CD4-positive, alpha-beta T cell treated with Interferon gamma for 1 hour (primary cell): ENCODE measurements at places on chromosomes 2 and 18.

DNA sequence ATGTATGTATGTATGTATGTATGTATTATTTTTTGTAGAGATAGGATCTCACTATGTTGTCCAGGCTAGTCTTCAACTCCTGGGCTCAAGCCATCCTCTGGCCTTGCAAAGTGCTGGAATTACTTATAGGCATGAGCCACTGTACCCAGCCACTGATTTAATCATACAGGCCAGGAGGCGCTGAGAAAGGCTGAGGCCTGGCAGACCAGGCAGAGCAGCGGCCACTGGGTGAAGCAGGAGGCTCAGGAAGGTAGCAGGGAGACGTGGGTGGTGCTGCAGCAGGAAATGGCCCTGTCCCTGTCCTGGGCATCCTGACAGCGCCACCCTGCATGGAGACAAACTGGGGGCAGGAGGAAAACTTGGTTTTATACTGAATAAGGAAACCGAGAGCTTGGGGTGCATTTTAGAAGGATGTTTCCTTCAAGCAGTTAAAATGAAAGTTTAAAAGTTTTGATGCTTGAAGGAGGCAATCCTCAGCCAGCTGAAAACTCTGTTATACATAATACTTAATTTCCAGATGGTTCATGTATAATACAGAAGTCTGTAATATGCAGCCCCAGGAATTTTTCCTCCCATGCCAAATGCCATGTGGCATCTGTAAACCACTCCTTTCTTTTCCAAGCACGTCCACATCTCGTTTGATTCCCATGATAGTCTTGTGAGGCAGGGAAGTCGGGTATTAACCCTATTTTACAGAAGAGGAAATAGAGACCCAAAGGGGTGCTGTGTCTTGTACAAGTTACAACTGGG lies 182.4 kb downstream of the CELF4 start:
- DNase-seq = no peak

DNA sequence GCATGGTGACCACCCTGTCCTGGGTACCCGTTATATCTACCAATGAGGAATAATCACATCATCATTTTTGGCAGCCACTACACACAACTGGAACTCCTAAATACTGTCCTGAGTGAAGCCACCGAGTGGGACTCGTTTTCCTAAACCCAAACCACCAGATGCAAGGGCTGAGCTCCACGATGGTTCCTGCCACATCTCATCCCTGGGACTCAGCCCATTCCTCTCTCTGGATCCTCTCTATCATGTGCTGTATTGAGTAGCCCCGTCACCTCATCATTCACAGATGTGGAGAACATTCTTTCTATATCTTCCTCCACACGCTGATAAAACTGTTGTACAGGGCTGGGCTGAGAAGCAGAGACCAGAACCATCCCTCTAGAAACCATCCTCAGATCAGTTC lies 79.4 kb upstream of the SMAD7 start:
- no peak for DNase-seq

DNA sequence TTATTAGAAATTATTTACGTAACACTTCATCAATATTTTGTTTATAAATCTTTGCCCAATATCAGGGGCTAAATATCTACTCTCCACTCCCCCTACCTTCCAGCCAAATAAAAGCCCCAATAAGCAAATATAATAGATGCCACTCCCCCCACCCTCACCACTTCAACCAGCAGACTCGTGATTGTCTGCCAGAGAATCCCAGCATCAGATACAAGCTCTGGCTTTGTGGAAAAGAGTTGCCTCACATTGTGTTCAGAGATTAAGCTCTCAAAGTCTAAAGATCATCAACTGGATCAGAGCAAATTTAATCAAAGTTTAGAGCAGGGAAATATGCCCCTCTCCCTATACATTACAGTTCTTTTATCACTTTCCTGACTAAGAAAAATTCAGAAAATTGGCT lies 39.5 kb downstream of the AOX1 start:
- DNase-seq = no peak

- DNase-seq = no peak
Observed at GRCh38 chr2:37812414-37812813, 112.7 kb upstream of the RMDN2 start.

DNA sequence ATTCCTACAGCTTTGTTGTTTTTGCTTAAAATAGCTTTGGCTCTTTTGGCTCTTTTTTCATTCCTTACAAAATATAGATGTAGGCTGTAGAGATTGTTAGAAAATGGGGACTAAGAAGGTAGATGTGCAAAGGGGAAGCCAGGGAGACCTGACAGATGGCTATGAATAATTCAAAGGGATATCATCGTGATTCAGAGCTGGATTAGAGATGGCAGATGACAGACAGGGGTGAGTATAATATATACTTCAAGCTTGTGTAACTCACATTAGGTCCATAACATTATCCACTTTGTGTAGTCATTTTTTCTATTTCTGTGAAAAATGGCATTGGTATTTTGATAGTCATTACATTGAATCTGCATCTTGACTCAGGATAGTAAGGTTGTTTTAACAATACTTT lies 422.9 kb upstream of the ST6GAL2 start:
- DNase-seq = no peak

- DNase-seq = no peak
Observed at GRCh38 chr2:221335219-221335752, 236.8 kb downstream of the EPHA4 start.

DNA sequence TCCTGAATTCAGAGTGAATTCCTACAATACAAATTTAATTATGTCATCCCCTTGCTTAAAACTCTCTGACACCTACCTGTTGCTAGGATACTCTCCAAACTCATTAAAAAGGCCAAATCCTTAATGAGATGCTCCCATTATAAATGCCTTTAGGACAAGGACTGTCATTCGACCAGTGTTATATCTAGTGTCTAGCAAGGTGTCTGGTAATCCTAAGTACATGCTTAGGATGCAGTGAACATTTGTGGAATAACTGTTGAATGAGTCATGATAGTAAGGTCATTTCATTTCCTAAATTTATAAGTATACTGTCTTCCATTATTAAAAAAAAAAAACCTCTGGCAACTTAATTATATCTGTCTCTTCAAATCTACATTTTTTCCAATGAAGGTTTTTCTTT lies 588.9 kb upstream of the NRXN1 start:
- no peak for DNase-seq

DNA sequence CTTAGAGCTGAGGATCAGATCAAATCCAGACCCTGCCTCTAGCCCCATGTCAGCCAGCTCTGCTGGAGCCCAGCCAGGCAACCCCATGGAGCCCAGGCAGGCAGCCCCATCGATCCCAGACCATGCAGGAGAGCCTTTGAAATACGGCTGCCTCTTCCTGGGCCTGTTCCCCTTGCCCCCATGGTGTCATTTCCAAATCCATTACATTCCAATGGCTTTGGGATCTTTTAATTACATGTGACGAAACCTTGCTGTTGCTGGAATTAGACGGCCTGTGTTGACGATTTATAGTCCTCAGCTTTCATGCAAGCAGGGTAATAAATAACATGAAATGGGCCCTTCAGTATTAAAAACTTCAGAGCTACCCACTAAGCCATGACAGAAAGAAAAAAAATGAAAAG lies 75.8 kb upstream of the SLC14A2 start:
- no peak for DNase-seq

DNA sequence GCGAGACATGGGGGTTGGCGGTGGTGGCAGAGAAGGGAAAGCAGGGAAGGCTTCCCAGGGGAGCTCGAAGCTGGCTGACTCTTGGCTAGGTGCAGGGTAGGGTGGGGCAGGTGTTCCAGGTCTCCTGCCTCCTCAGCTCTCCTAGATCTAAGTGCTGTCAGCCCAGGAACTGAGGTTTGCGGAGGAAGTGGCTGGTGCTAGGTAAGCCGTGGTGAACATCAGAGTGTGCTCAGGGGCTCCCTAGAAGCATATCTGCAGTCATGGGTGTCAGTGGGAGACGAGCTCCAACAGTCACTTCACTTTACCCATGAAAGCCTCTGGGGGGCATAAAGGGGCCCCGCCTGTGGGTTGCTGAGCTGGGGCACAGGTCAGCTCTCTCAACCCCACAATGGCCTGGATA lies 34.1 kb downstream of the ARHGEF4 start:
- DNase-seq = no peak

DNA sequence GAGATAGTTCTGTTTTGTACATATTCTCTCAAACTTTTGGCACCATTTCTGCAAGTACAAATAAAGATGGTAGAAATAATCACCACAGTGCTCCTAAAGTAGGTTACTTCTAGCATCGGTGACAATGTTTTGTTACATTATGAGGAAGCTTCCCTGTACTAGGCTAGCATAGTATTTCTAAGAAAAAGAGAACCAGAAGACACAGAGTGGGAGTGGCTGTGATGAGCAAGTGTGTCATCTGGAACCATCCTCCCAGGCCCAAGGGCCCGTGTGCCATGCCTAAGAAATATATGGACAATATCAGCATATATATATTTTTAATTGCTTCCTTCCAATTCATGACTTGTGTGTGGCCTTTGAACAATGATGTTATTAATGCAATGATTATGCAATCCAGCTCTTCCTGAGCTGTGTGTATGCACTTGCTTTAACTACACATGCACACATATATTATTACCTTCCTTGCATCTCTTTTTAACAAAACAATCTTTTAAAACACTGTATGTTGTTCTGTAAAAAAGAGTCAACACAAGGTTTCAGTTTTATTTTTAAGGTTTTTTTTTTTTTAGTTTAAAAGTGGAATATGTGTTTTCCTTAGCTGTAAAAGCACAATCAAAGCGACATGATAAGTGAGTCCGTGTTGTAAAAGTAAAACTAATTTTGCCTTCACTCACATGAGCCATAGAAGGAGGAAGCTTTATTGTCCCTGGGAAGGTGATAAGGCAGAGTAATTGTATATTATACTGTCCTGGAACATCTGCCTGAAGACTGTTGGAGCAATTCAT lies 303.9 kb downstream of the ZNF407 start:
- no peak for DNase-seq

- no peak for DNase-seq
Observed at GRCh38 chr2:235384624-235385023, 109.2 kb upstream of the AGAP1 start.

GRCh38 chr2:147223553-147224060 lies 621.2 kb upstream of the ACVR2A start:
- no peak for DNase-seq

DNA sequence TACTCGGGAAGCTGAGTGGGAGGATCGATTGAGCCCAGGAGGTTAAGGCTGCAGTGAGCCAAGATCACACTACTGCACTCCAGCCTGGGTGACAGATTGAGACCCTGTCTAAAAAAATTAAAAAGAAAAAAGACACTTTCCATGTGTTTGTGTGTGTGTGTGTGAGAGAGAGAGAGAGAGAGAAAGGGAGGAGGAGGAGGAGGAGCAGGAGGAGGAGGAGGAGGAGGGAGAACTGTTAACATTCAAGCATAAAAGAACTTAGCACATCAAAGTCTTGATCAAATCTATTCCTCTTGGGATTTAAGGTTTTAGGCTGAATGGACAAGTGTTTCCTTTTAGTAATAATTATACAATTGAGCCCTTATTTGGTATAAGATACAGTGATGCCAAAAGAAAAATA lies 75.5 kb downstream of the SPOPL start:
- DNase-seq = no peak

- DNase-seq = no peak
Observed at GRCh38 chr2:113032737-113033136, 19.9 kb downstream of the IL36B start.

GRCh38 chr2:197615016-197615652 lies 60.3 kb downstream of the RFTN2 start:
- no peak for DNase-seq

GRCh38 chr2:45705233-45705632 lies 53.8 kb downstream of the PRKCE start:
- no peak for DNase-seq

GRCh38 chr2:67165523-67165990 lies 231.6 kb upstream of the ETAA1 start:
- no peak for DNase-seq

- no peak for DNase-seq
Observed at GRCh38 chr2:52036853-52037252, 1004.9 kb upstream of the NRXN1 start.

- DNase-seq = no peak
Observed at GRCh38 chr2:88530081-88530480, 77.6 kb upstream of the FOXI3 start.

DNA sequence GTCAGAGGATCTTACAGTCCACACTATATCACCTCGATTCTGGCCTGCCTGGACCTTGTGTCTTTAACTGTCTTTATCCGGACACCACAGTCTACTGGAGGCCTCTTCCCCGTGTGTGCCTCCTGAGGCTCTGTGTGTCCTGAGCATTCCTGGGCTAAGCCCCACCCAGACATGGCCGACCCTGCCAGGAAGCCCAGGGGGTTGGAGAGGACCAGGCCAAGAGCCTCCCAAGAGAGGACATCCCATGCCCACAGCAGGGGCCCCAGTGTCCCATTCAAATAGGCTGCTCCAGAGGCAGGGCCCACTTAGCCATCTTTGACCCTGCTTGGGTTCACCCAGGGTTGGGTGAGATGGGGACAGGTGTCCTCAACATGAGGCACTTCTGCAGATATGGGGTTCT lies 84.7 kb upstream of the OTOS start:
- no peak for DNase-seq

GRCh38 chr18:63409301-63409700 lies 13.0 kb downstream of the VPS4B start:
- DNase-seq = no peak

GRCh38 chr18:75204732-75205513 lies 4.0 kb downstream of the PTGR3 start:
- DNase-seq = no peak

GRCh38 chr2:190911813-190912212 lies 31.2 kb downstream of the GLS start:
- no peak for DNase-seq

DNA sequence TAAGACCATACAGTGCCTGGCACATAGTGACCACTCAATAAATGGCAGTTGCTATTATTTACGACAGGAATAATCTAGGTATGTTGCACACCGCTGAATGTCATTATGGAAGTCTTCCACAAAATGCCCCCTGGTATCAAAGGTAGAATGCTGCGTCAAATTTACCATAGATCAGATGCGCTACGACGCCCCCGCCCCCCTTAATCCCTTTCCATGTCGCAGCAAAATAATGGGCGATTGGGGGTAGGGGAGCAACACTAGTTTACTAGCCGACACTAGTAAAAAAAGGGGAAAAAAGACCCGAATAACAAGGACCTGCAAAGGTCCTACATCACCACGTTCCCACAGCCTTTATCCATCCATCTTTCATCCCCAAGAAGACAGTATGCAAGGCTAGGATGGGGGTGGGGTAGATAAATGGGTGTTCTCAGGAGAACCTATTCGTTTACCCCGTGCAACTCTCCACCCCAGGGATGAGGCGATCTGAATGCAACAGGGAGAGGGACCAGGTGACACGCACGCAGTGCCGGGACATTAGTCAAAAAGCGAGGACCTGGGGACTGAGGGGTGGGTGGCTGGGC lies 455 bp downstream of the PREPL start:
- DNase-seq = no peak

DNA sequence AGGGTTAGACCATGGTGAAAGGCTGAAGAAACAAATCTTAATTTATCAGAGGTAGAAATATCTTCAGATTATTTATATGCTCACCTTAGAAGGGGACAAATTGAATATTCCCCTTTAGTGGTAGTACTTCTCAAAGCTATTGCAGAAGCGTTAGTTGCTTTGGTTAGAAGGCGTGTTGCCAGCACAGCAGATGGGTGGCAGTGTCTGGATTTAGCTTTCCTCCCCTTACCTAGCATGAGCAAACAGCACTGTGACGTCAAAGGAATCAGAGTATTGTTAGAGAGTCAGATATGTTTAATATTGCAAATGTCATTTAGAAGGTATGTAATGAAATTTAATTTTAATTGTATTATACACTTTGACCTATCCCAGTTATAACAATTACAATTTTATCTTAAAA lies 27.2 kb upstream of the GALR1 start:
- DNase-seq = no peak

GRCh38 chr2:36329746-36330472 lies 25.7 kb upstream of the CRIM1 start:
- no peak for DNase-seq

GRCh38 chr2:187150670-187151069 lies 297.4 kb downstream of the CALCRL start:
- no peak for DNase-seq
